Activated CD4-positive, alpha-beta memory T cell treated with anti-CD3 and anti-CD28 coated beads for 36 hours (primary cell): ENCODE measurements at places on chromosomes 13 and 19. TPM values are rescaled to one million over a fixed set of nuclear protein-coding genes. Genes with fewer than 3 reads are reported as not detected.

DNA sequence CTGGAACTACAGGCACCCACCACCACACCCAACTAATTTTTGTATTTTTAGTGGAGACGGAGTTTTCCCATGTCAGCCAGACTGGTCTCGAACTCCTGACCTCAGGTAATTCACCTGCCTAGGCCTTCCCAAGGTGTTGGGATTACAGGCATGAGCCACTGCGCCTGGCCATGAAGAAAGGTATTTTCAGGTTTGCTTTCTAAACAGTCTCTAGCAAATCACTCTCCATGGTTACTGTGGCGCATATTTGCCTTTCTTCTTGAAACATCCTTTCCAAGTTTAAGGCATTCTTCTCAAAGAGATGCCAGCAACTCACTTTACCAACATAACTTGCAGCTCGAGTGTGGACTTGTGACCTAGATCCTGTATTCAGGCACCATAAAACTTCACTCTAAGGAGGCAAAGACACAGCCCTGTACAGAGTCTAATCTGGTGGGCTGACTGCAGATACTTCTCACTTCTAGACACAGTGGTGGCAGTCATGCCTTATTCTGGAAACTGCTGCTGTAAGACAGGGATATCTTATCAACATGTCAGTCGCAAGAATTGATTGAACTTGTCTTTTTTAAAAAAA is 461.4 kb upstream of the TSHZ3 start:
- H3K27ac ChIP-seq: no peak overlapping the region
- H3K4me1 ChIP-seq: no peaks in the 10 kb centered on the region
- no peaks in the 10 kb centered on the region for H3K36me3 ChIP-seq
- DNase-seq: no peak

KLK3 gene
- total RNA-seq: not detected

ANGPTL8 gene
- not detected for total RNA-seq

FFAR2 gene
- not detected for total RNA-seq

GRCh38 chr13:111243981-111244380 is 76.5 kb upstream of the TEX29 start:
- H3K4me1 ChIP-seq: peaks cover 12% of the 10 kb centered on the region
- H3K27ac ChIP-seq: no peak overlapping the region

GRCh38 chr19:16375157-16375935 is 50.7 kb downstream of the KLF2 start:
- no peak for DNase-seq
- peaks cover 19% of the 10 kb centered on the region for H3K36me3 ChIP-seq
- H3K4me3 ChIP-seq: no peak overlapping the region
